ENCODE measurements at places on chromosomes 16 and 17. TPM values are rescaled to one million over a fixed set of nuclear protein-coding genes. Genes with fewer than 3 reads are reported as not detected.

DNA sequence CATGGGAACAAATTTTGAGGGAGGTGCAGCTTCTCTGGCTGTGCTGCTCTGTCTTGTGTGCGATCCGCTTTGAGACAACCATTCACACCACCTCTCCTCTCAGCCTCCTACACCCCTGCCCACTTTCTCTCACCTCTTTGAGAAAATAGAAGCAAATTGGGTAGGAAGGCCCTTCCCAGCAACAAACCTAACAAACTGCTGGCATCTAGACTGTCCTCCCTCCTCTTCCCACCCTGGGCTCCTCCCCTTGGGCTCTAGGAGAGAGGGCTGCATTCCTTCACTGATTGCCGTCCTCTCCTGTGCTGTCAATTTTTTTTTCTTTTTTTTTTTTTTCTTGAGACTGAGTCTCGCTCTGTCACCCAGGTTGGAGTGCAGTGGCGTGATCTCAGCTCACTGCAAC lies 13.5 kb downstream of the CDIPT start:
- no peaks in the 10 kb centered on the region for H3K27me3 ChIP-seq
- H3K27ac ChIP-seq = no peak overlapping the region
- no peak overlapping the region for H3K4me3 ChIP-seq
- H3K36me3 ChIP-seq = peaks cover 29% of the 10 kb centered on the region

- no peaks in the 10 kb centered on the region for H3K27me3 ChIP-seq
- H3K4me3 ChIP-seq = no peak overlapping the region
- no peak for DNase-seq
- H3K36me3 ChIP-seq = no peaks in the 10 kb centered on the region
- H3K27ac ChIP-seq = no peak overlapping the region
- H3K4me1 ChIP-seq = no peaks in the 10 kb centered on the region
Observed at GRCh38 chr16:55120826-55121225, 190.2 kb downstream of the IRX5 start.

- H3K4me1 ChIP-seq = peaks cover 34% of the 10 kb centered on the region
- DNase-seq = no peak
- H3K27ac ChIP-seq = peak overlapping the region; percentile 55
- H3K36me3 ChIP-seq = no peaks in the 10 kb centered on the region
Observed at GRCh38 chr16:85936816-85937215, 37.9 kb downstream of the IRF8 start.

GRCh38 chr16:50615891-50616290 lies 65.2 kb downstream of the SNX20 start:
- no peaks in the 10 kb centered on the region for H3K36me3 ChIP-seq
- no peak overlapping the region for H3K27ac ChIP-seq
- no peaks in the 10 kb centered on the region for H3K4me1 ChIP-seq
- H3K27me3 ChIP-seq = no peaks in the 10 kb centered on the region
- no peak for DNase-seq

DNA sequence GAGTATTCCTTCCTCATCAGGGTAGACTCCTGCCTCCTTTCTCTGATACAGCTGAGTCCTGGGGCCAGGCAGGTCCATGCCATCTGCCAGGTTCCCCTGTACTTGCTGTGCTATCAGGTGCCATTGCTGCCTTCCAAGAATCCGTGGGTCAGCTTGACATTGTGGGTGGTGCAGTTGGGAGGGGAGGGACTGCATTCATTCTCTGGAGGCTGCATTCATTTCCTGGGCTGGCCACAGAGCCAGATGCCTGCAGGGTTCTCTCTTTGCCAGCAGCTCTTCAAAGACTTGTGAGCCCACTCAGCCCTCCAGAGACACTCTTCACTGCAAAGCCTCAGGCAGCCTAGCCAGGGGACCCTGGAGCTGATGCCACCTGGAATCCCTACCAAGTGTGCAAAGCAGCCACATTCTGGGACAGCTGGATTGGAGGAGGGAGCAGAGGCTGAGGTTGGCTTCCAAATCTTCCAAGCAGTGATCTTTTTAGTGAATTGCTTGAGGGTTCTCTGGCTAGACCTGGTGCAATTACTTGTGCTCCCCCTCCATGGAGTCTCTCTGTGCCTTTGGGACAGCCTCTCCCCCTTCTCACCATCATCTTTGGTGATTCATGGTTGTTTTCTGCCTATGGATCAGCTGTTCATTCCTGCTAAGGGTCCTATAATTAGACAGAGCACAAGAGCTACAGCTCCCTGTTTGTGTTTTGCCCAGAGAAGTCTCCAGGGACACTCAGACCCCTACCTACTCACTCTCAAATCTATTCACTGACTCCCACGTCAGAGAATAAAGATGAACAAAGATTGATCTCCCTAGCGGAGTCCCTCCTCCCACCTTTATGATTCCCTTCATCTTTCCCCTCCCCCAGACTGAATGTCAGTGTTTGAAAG lies 20.9 kb downstream of the ANKFN1 start:
- no peaks in the 10 kb centered on the region for H3K27me3 ChIP-seq
- H3K4me3 ChIP-seq = no peak overlapping the region
- no peak overlapping the region for H3K27ac ChIP-seq
- H3K36me3 ChIP-seq = no peaks in the 10 kb centered on the region
- no peak for DNase-seq
- no peaks in the 10 kb centered on the region for H3K4me1 ChIP-seq

- H3K36me3 ChIP-seq = no peaks in the 10 kb centered on the region
- H3K27me3 ChIP-seq = no peaks in the 10 kb centered on the region
- H3K27ac ChIP-seq = no peak overlapping the region
- DNase-seq = no peak
Observed at GRCh38 chr17:78939615-78940014, 14.4 kb upstream of the TIMP2 start.

GRCh38 chr16:79069121-79069520 lies 531.4 kb downstream of the MAF start:
- H3K4me1 ChIP-seq = no peaks in the 10 kb centered on the region
- no peak for DNase-seq
- H3K27ac ChIP-seq = no peak overlapping the region
- H3K27me3 ChIP-seq = no peaks in the 10 kb centered on the region
- H3K4me3 ChIP-seq = no peak overlapping the region
- H3K36me3 ChIP-seq = no peaks in the 10 kb centered on the region

DNA sequence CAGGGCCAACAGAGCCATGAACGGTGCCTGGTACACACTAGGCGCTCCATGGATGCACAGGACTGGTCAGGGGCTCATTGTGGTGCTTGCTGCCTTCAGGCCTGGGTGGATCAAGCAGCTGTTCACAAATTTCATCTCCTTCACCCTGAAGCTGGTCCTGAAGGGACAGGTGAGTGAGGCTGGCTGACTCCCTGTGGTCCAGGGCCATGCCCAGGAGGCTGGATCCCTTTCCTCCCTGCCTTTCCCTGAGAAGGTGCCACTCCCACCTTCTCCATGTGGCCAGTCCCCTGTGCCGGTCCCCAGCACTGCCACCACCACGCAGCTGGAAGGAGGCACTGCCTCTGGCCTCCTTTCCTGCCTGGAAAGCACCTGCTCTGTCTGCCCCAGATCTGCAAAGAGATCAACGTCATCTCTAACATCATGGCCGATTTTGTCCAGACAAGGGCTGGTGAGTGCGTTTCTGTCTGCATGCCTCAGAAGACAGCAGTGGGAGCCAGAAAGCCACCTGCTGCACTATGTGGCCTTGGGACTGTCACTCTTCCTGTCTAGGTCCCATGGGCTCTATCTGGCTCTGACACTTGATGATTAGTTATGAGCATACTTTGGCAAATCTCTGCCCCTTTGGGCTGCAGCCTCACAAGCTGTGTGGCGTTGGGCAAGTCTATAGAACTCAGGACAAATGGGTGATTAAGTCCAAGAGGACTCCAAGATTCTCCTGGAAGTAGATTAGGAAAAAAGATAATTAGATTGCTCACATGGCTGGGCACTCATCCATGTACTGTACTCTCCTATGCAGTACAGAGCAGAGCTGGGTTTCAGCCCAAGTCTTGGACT lies 9.4 kb downstream of the CETP start:
- no peak overlapping the region for H3K27ac ChIP-seq
- no peaks in the 10 kb centered on the region for H3K27me3 ChIP-seq
- H3K36me3 ChIP-seq = no peaks in the 10 kb centered on the region
- H3K4me1 ChIP-seq = peaks cover 26% of the 10 kb centered on the region
- no peak overlapping the region for H3K4me3 ChIP-seq

DNA sequence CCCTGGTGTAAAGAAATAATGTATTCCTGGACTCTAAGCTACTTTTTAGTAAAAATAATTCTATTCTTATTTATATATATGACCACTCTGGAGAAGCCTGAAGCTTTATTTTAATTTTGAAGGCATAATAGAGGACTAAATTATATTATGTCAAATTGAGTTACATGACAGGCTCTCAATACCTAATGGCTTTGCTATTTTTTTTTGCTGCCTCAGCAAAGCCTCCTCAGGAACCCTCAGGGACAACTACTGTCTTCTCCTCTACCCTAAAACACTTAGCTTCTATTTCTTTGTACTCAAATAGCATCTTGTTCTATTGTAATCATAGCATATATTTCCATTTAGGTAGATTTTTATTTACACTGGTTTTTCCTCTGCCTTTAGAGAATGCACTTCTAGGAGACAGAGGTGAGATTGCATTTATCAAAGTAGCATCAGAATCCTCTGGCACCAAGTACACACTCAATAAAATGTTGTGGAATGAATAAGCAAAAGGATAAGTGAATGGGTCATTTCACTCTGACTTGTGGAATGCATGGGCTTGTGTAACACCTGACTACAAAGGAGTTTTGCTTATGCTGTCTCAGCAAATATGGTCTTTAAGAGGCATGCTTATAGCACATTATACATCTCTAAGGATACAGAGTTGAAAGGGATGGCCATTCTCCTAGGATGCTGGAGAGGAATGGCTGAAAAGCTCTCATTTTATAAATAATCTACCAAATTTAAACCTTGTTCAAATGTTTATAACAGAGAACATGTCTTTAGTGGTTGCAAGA lies 605.2 kb downstream of the KCNJ2 start:
- no peak overlapping the region for H3K27ac ChIP-seq
- no peaks in the 10 kb centered on the region for H3K36me3 ChIP-seq
- no peak for DNase-seq
- H3K27me3 ChIP-seq = no peaks in the 10 kb centered on the region
- H3K4me1 ChIP-seq = no peaks in the 10 kb centered on the region
- H3K4me3 ChIP-seq = no peak overlapping the region

DPEP1 gene
- not detected for total RNA-seq

NDRG4 gene
- total RNA-seq = 1.3 TPM

GRCh38 chr16:80936410-80936809 lies 70.3 kb downstream of the CMC2 start:
- no peaks in the 10 kb centered on the region for H3K36me3 ChIP-seq
- H3K27ac ChIP-seq = no peak overlapping the region
- H3K4me1 ChIP-seq = peaks cover 6% of the 10 kb centered on the region
- no peak for DNase-seq
- H3K4me3 ChIP-seq = no peak overlapping the region

DNA sequence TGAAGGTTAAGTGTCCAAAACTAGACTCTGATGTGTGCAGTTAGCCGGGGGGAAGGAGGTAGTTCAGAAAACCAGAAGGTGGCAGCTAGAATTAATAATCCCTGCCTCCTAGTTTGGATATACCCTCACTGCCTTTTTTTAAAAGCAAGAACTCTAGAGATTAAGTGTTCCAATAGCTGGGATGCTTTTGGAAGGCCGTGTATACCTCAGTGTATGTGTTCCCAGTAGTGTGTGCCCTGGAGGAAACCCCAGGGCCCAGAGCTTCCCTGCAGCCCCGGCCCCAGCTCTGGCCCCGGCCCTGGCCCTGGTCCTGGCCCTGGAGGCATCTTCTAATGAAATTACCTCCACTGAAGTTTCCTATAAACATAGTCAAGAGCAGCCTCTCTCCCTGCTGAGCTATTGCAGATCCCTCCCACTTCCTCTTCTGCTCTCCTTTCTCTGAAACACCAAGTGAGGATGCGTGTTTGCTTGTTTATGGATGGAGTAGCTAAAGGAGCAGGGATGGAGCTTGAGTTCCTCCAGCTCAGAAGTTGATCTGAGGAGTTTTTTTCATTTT lies 130.7 kb downstream of the PRKCA start:
- DNase-seq = no peak
- no peak overlapping the region for H3K4me3 ChIP-seq
- H3K4me1 ChIP-seq = peaks cover 55% of the 10 kb centered on the region
- H3K36me3 ChIP-seq = no peaks in the 10 kb centered on the region

DNA sequence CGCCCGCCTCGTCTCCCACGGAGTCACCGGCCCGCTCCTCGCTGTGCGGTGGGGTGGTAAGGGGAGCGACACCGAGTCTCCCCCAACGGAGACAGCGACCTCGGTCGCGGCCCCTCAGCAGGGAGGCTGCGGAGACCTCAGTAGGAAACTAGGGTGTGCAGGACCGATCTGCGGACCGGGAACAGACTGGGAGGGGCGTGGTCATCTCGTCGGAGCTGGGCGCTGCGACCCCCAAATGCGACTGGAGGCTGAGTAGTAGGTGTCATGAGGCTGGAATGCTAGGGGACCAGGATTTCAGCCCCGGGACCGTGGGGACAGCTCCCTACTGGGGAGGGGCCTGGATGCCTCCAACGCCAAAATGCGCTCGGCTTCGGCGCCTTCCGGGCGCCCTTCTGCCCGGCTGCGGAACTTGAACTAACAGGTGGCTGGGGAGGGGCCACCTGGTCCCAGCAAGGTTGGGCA lies 1.3 kb downstream of the CACNG4 start:
- DNase-seq = no peak
- peaks cover 9% of the 10 kb centered on the region for H3K27me3 ChIP-seq
- no peaks in the 10 kb centered on the region for H3K36me3 ChIP-seq
- H3K4me3 ChIP-seq = no peak overlapping the region

PER1 gene
- 79.4 TPM for total RNA-seq

GRCh38 chr16:89253548-89254287 lies 36.2 kb downstream of the ZNF778 start:
- H3K27ac ChIP-seq = no peak overlapping the region
- H3K36me3 ChIP-seq = no peaks in the 10 kb centered on the region
- H3K4me1 ChIP-seq = peaks cover 17% of the 10 kb centered on the region
- H3K4me3 ChIP-seq = no peak overlapping the region

- no peak for DNase-seq
- H3K27ac ChIP-seq = no peak overlapping the region
- H3K36me3 ChIP-seq = no peaks in the 10 kb centered on the region
Observed at GRCh38 chr17:40975516-40975915, 8.6 kb downstream of the KRT40 start.

- peaks cover 3% of the 10 kb centered on the region for H3K36me3 ChIP-seq
- H3K4me3 ChIP-seq = no peak overlapping the region
- H3K27me3 ChIP-seq = no peaks in the 10 kb centered on the region
- H3K27ac ChIP-seq = no peak overlapping the region
- no peak for DNase-seq
Observed at GRCh38 chr16:89140981-89141883, 30.3 kb upstream of the CDH15 start.

CDK3 gene
- 9.6 TPM for total RNA-seq

DNA sequence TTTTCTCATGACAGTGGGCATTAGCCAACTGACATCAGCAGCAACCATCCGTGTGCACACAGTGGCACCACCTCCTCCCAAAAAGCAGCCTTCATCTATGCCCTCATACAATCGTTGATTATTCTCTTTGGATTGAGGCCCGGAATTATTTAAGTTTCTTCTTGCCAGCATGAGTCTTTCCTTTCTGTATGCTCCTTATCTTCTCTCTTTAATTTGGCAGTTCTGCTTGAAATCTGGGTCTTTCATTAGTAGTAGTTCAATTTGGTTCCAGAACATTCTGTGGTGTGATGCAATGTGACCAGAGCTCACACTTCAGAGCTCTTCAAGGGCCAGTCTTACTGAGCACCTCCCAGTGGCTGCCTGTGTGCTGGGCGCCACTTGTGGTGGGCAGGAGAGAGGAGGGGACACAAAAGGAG lies 52.2 kb upstream of the STH start:
- peaks cover 3% of the 10 kb centered on the region for H3K27me3 ChIP-seq
- no peak overlapping the region for H3K27ac ChIP-seq
- peaks cover 11% of the 10 kb centered on the region for H3K4me1 ChIP-seq
- DNase-seq = no peak
